GM23248 (cell line): ENCODE measurements at places on chromosomes 16 and 17. TPM values are rescaled to one million over a fixed set of nuclear protein-coding genes. Genes with fewer than 3 reads are reported as not detected.

DNA sequence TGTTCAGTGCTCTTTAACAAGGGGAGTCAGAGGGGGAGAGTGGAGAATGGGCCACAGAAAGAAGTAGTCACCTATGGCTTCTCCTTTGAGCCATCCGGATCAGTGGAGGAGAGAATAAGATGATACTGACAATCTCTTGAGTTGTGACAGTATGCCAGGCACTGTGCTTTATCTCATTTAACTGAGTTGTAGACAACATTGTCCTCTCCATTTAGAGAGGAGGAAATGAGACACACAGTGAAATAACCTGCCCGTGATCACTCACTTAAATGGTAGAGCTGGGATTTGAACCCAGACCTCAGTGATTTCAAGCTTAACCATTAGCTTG lies 17.8 kb upstream of the EEF2K start:
- DNase-seq: no peak

GRCh38 chr17:43766413-43767052 lies 7.9 kb upstream of the SOST start:
- peak; percentile 76 for DNase-seq

The TPSG1 gene
- not detected in 2 replicates for total RNA-seq

DNA sequence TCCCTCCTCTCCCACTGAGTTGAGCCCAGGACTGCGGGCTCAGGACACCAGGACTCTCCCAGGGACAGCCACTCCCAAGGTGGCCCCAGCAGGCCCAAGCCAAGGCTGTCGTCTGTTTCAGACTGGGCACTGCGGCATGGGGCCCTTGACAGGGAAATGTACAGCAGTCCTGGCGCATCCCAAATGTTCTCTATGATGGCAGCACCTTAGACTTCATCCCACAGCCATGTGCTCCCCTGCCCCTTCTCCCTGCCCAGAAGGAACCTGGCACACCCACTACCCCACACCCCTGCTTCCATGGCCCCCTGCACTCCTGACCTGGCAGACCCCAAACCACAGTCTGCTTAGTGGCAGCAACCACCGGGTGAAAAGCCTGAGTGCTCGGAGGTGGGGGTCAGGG lies 18.2 kb downstream of the RBFOX3 start:
- no peak for DNase-seq

DNA sequence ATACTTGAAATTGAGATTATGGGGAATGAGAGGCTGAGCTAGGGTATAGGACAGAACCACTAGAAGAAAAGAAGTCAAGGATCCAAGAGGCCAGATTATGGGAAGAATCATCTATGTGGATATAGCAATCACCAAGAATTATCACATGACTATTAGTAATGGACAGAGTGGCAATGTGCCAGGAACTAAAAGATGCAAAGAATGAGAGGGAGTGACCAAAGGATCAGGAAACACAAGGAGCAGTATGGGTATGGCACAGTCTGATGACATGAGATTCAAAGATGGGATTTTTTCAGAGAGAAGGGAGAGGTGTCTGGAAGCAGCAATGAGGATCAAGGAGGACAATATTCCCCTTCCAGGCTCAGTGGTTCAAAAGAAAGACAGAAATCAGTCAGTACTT lies 212.2 kb downstream of the AATF start:
- peak; percentile 31 for DNase-seq

DNA sequence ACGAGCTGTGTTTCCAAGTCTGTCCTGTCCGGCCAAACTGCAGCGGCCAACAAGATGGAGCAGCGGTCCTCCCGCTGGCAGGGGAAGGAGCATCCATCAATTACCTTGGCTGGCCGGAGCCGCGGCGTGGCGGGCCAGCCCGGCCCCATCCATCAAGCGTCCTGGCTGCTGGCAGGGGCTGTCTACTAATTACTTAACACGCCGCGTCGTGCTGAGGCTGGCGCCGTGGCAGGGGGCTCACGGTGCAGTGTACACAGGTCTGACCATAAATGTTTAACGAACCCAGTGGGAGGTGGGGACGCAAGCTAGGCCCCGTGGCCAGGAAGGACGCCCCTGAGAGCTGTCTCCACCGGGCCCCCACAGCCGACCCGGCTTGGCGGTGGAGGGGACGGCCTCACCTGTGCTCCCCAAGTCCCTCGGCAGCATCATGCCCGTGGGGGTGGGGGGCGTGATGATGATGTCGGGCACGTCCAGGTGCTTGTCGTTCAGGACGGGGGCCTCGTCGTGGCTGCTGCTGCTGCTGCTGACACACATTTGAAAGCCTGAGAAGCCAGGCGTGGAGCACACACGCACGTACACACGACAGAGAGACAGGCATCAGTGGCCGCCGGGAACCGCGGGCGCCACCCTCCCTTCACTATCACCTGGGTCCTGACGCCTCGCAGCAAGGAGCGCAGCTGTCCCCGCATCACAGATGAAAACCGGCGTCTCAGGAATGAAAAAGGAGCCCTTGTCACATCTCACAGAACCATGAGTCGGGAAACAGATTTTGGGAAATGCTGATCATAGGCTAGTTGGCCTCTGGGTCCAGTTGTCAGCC lies 21.2 kb upstream of the GINS2 start:
- no peak for DNase-seq

The TP53TG3B gene
- not detected in 2 replicates for total RNA-seq

The TP53TG3 gene
- total RNA-seq: not detected in 2 replicates

DNA sequence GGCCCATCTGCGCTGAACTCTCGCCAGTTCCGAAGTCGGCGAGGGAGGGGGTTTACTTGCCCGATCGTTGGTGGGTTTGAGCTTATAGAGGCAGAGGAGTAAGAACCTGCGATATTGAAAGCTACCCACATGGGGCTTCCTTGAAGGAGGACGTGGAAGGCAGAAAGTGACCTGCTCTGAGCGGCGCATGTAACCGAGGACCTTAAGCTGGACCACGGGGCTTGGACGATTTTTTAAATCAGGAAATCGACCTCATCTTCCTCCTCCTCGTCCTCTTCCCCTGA lies 2.0 kb downstream of the PRAC2 start:
- peak; percentile 29 for DNase-seq

The DDX19B gene
- total RNA-seq: 16.7 and 31.8 TPM in 2 replicates

- peak; percentile 68 for DNase-seq
Observed at GRCh38 chr16:68091380-68092261, 6.5 kb downstream of the NFATC3 start.

GRCh38 chr17:57107498-57108101 lies 22.6 kb downstream of the AKAP1 start:
- DNase-seq: peak; percentile 8

DNA sequence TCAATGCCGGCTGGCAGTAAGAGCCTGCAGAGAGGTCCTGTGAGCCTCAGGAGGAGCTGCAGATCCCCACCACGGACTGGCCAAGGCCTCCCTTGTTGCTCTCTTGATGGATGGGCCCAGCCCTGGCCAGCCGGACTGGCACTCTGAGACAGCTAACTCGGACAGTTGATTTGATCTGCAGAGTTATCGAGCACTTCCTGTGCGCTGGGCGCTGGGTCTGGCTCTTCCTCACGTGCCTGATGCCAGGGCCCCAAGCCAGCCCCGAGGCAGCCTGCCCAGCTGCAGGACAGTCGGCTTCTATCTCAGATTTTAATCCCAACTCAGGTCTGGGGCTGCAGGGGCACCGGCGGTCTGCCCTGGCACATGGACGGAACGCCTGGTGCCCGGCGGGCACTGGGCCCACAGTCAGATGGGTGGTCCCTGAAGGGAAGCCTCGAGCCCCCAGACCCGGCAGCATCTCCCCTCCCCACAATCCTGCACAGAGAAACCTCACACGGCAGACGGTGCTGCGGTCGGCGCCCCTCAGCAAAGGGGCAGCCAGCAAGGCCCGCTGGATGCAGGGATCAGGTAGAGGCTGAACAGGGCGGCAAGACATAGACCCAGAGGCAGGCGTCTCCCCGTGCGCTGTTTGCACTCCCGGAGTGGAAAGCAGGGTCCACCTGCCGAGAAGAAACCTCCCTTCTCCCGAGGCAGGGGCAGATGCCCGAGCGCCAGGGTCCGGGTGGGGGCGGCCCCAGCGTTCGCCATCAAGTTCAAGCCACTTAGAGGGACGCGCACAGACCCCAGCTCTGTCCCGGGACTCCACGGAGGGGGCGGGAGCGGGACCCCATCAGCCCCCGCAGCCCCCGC lies 34.0 kb downstream of the TIMM22 start:
- peak; percentile 18 for DNase-seq

DNA sequence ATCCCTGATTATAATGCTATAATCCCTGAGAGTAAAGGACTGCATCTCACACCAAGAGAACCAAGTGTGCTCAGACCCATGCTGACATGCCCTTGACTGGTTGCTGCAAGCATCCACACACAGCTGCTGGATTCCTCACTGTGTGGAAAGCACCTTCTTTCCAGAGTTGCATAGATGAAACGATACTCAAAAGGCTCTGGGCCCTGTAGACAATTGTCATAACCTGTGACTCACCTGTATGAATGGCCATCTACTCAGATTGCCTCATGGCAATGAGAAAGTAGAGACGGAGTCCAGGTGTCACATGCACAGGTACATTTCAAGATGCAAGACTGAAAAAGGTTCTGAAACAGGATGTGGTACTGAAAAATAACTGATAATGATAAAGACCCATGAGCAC lies 58.1 kb downstream of the MPHOSPH6 start:
- DNase-seq: no peak

DNA sequence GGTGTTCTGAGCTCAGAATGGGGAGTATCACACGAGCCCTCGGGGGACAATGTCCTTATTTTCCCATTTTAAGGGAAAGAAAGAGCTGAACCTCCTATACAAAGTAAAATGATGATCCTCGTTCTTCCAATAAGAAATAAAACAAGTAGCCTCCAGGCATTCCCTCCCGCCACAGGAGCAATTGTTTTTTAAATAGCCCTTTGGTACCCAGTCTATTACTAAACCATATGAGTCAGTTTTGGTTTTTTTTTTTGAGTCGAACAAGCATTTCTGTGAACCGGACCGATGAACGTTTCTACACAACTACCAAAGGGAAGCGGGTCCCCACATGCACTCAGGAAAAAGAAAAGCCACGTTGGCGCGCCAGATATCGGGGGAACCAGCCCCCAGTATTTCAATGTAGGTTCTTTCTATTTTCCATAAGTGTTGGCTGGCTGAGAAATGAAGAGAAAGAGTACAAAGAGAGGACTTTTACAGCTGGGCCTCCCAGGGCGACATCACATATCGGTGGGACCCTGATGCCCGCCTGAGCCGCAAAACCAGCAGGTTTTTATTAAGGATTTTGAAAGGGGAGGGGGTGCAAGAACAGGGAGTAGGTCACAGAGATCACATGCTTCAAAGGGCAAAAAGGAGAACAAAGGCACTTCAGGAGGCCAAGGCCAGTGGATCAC lies 3.8 kb upstream of the DCXR start:
- DNase-seq: peak; percentile 48
